ENCODE measurements at places on chromosomes 1 and 21.

GRCh38 chr1:223405507-223405906 lies 12.3 kb downstream of the CCDC185 start:
- DNase-seq = no peak

GRCh38 chr1:212070720-212071302 lies 35.3 kb downstream of the DTL start:
- DNase-seq = no peak

DNA sequence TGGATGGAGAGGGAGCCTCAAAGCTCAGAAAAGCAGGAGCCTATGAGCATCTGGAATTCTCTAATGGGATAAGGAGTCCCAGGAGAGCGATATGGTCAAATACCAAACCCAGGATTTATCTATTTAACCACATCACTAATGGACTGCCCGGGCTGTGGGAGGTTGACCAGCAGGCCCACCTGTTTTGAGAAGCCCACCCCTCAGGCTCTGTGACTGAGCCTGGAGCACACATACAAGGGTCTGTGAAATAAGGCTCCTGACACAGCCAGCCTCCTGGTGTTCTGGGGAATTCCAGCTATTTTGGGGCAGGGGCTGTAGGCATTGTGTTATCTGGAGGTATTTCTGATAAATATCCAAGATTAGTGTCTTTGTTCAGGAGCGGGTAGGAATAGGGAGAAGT lies 132.0 kb upstream of the C1orf21 start:
- no peak for DNase-seq

DNA sequence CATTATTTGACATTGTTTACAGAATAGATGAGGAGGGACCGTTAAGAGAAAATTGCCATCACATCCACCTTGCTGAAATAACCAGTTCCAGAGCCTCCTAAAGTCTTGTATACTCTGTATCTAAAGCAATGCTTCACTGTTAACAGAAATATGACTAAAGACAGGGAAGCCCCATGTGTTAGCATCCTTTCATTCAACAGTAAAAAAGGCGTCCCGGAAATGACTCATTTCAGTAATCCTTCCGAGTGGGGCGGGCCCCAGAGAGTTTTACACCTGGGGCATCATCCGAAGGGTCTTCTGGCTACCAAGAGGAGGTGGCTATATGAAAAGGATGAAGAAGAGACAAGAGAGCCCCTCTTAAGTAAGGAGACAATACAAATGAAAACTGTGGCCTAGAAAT lies 227.2 kb downstream of the SLC45A1 start:
- no peak for DNase-seq

DNA sequence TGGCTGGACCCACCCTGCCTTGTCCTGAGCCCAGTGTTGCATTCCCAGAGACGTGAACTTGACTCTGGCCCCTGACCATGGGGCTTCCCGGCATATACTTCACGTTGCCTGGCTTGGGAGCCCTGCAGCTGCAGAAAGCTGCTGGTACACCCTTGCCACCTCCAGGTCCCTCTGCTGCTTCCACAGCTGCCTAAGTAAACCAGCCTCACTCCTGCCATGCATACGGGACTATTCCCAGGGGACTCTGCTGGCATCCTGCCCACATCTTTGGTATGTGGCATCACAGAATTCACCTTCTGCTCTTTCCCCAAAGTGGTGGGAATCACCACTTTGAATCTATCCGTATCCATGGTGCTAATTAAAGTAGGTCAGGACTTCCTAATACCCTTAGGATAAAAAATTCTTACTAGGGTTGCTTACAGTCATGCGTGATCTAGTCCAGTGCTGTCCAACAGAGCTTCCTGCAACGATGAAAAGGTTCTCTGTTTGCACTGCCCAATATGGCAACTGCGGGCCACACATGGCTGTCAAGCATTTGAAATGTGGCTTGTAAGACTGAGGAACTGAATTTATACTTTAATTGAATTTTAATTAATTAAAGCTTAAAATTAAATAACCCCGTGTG lies 203.0 kb downstream of the GRIK3 start:
- no peak for DNase-seq

GRCh38 chr1:61131248-61131647 lies 48.9 kb downstream of the NFIA start:
- DNase-seq = no peak

DNA sequence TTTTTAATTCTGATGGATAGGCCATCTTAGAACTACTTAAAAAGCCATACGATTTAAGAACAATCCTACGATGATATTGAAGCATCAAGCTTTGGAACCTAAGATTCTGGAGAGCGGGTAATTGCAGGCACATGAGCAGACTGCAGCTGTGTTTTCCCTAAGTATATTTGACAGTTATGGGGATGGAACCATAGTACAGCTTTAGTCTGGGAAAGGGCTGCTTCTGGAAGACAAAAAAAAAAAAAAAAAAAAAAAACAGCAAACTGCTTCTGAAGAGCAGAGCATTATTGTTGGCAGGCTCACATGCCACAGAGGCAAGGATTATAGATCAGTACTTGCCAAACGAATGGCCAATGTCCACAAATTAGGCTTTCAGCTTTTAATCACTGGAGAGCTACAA lies 1618.7 kb downstream of the AMY1C start:
- no peak for DNase-seq

DNA sequence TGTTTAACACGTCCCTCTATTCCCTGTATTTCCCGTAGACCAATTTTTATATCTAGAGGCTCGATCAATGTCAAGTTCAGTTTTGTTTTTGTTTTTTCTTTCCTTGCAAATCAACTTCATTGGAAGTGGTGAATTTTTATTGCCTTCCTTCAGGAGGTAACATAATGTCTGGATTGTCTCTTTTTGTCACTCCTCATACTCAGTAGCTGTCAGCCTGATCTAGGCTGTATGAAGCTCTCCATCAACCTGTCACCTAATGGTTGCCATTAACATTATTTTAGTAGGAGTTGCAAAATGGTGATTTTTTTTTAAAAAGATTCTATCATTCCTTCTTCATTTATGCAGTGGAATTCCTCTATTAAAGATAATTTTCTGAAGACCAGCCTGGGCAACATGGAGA lies 49.7 kb upstream of the KIF26B start:
- no peak for DNase-seq

GRCh38 chr1:228190182-228190581 lies 17.7 kb upstream of the OBSCN start:
- DNase-seq = no peak

DNA sequence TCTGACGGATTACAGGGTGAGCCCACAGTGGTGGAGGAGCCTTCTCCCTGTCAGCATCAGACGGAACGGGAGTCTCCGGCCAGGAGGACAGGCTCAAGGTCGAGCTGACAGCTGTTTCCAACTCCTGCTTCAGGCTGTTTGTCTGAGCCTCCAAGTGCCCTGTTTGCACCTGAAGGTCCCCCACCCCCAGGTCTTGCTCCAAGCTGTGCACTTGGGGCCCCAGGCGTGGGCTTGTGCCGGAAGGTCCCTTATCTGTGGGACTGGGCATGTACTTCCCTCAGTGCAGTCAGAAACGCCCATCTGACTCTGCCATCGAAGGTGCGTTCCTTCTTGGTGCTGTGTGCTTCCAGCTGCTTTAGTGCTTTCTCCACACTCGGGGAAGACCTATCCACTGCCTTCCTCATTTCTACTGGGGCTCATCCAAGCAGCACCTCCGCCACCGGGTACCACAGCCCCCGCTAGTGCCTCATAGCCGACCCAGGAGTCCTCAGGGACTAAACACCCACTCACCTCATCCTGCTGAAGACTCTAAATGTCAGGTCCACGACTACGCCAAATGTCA lies 29.5 kb upstream of the CR2 start:
- DNase-seq = no peak

DNA sequence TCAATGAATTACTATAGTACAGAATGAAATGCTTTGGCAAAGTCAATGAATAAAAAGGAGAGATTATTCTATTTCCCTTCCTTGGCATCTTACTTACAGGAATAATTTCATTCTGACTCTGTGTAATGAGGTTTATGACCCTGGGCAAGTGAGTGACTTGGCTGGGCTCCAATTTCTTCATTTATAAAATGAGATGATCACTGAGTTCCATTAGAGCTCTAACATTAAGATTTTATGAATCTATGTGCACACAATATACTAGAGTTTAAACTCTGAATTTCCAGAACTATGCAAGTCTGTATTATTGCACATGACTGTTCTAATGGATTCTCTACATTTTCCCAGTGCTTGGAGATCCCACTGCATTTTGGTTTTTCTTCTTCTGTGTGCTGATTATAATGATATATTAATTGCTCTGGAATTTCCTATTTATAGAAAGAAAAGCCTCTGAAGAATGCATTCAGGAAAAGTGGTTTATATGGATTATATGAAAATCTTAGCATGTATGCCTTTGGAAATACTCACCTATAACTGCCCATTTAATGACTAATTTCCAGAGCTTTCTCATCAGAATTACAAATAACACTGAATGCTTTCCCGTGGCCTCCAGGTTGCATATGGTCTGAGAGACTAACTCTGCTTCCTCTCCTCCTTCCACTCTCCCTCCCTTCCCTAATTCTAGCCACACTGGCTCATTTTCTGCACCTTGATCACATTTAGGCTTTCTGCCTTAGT lies 97.4 kb upstream of the CHRM3 start:
- no peak for DNase-seq

DNA sequence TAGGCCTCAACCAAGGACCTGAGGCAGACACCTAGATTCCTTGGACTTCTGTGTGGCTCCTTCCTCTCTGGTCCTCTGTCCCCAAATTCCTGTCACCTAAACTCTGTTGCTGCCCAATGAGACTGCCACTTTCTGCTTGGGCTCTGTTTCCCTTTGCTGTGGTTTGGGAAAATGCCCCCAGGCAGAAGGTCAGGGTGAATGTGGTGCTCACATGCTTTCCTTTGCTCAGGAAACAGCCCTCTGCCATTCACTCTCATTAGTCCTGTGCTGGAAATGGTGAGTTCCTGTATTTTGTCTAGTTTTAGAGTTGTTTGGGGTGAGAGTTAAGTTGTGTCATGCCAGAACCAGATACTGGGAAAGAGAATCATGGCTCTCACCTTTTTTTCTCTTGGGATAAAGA lies 22.7 kb upstream of the SHE start:
- no peak for DNase-seq

DNA sequence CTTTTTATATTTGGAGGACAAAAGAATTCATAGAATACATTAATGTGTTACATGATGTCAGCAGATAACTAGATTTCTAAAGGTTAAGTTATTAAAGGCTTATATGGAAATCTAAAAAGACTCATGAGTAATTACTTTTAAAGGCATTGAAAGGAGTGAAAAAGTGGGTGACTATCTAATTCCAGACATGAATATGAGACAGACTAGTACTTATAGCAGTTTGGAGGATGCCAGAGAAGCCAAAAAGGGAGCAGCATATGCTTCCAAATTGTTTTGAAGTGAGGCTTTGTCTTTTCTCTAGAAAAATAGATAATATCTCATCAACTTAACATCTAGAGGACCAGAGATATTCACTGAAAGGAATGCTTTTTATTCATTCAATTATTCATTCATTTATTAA lies 275.5 kb upstream of the CACYBP start:
- DNase-seq = no peak

GRCh38 chr1:39777306-39777705 lies 6.2 kb upstream of the OXCT2 start:
- DNase-seq = no peak

DNA sequence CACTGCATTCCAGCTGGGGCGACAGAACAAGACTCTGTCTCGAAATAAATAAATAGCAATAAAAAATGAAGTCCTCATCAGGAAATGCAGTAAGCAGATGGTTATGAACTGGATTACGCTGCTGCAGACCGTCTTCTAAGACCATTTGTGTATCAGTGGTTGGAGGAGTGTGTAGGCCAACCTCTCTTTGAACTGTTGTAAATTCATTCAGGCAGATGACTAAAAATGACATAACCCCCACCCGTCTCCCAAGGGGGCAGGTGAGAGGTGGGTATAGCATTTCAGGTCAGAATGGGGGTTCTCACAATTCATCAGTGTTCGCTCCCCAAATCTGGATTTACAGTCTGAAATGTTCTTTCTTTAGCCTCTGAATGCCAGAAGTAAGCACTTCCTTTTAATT lies 177.3 kb downstream of the KIF26B start:
- no peak for DNase-seq

- DNase-seq = no peak
Measured at GRCh38 chr1:14914351-14914988, 239.1 kb upstream of the TMEM51 start.

- no peak for DNase-seq
Measured at GRCh38 chr1:11880181-11880575, 21.4 kb upstream of the NPPB start.

- DNase-seq = peak; percentile 16
Measured at GRCh38 chr1:235415008-235415904, 48.0 kb downstream of the TBCE start.

GRCh38 chr1:26666855-26667254 lies 29.0 kb upstream of the ARID1A start:
- DNase-seq = no peak

GRCh38 chr1:152018537-152018936 lies 18.3 kb downstream of the S100A11 start:
- DNase-seq = no peak

- DNase-seq = no peak
Measured at GRCh38 chr1:174366946-174367345, 80.8 kb upstream of the GPR52 start.

- no peak for DNase-seq
Measured at GRCh38 chr1:205983925-205984725, 19.1 kb downstream of the RAB7B start.

DNA sequence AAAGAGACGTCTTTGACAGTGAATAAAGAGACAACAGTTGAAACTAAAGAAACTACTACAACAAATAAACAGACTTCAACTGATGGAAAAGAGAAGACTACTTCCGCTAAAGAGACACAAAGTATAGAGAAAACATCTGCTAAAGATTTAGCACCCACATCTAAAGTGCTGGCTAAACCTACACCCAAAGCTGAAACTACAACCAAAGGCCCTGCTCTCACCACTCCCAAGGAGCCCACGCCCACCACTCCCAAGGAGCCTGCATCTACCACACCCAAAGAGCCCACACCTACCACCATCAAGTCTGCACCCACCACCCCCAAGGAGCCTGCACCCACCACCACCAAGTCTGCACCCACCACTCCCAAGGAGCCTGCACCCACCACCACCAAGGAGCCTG lies 68.5 kb downstream of the TPR start:
- DNase-seq = no peak

GRCh38 chr1:30319765-30320580 lies 403.4 kb downstream of the MATN1 start:
- no peak for DNase-seq

DNA sequence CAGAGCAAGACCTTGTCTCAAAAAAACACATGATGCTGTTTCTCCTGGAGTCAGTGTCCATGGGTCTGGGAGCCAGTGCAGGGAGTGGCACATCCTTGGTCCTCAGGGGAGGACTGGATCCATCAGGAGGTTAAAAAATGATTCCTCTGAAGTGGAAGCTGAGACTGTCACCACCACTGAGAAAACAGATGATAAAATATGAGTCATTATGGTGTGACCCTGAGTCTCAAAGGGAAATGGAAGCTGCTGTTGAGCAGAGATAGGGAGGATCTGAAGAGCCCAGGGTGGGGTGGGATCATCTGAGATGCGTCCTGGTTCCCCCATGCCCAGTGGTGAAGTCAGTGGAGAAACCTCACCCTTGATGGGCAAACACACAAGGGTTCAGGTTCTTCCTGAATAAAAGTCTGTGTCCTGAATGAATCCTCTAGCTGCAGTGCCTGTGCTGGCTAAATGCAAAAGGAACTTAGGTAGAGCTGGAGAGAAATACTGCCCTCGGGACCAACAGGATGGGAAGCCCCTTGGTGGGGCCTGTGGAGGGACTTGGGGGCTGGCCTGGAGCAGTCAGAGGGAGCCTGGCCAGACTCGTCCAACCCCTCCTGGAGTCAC lies 61.6 kb upstream of the TENT5B start:
- no peak for DNase-seq

GRCh38 chr1:25744636-25745425 lies 55.2 kb upstream of the SELENON start:
- no peak for DNase-seq

Data from stimulated activated CD8-positive, alpha-beta memory T cell treated with anti-CD3 and anti-CD28 coated beads, Interleukin-4, amount 100 ng/mL, for 1 hour (primary cell).